ENCODE measurements at places on chromosomes 11 and 22. TPM values are rescaled to one million over a fixed set of nuclear protein-coding genes. Genes with fewer than 3 reads are reported as not detected.

The DUSP8 gene
- polyA plus RNA-seq = 2.1 TPM

The OLFML1 gene
- 0.10 TPM for polyA plus RNA-seq

The AGBL2 gene
- polyA plus RNA-seq = 2.2 TPM

The MAP6 gene
- 1.5 TPM for polyA plus RNA-seq

The BIK gene
- not detected for polyA plus RNA-seq

The DDX25 gene
- polyA plus RNA-seq = not detected

The ASPHD2 gene
- polyA plus RNA-seq = 1.9 TPM

The CCDC116 gene
- 0.16 TPM for polyA plus RNA-seq

The PLEKHA7 gene
- 0.05 TPM for polyA plus RNA-seq

The CASP1 gene
- 36.2 TPM for polyA plus RNA-seq

The CASP12 gene
- polyA plus RNA-seq = 0.25 TPM

GRCh38 chr11:126743628-126744027 is 256.9 kb downstream of the KIRREL3 start:
- DNase-seq = no peak

GRCh38 chr11:17354601-17354991 is 3.0 kb downstream of the NCR3LG1 start:
- DNase-seq = peak; percentile 26

- DNase-seq = no peak
Observed at GRCh38 chr11:12420706-12421105, 43.3 kb downstream of the PARVA start.

- no peak for DNase-seq
Observed at GRCh38 chr11:45102810-45103621, 43.4 kb upstream of the PRDM11 start.

DNA sequence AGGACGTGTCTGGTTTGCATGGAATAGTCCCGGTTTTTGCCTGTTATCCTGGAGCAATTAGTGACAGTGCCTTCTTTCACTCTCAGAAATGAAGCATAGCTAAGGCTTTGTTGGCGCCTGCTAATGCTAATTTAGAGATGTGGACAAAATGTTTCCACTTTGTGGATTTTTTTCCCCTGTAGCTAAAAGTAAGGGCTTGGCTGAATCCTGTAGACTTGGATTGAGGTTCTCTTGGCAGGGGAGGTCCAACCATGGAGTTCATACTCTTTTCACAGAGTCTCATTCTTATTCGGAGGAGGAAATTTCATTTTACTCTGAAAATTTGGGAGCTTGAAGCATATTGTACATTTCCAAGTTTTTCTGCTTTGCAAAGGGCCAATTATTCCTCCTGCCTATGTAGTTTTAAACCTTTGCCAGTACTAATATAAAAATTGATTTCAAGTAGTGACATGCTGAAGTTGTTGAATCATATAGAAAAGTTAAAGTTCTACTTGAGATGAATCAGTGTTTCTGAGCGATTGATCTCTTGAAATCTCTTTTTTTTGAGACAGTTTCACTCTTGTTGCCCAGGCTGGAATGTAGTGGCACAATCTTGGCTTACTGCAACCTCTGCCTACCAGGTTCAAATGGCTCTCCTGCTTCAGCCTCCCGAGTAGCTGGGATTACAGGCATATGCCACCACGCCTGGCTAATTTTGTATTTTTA is 20.0 kb downstream of the PPFIA1 start:
- DNase-seq = no peak

DNA sequence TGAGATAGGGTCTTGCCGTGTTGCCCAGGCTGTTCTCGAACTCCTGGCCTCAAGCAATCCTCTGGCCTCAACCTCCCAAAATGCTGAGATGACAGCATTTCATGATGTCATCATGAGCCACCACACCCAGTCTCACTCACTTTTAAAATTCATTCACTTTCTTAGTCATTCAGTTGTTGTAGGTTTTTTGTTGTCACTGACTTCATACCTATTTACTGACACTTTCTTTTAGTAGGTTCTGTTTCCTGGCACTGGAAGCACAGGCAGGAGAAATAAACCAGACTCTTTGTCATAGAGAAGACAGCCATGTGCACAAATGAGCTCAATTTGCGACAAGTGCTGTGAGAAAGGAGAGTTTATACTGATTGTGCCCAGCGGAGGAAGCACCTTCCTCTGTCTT is 10.5 kb downstream of the ART5 start:
- DNase-seq = no peak

DNA sequence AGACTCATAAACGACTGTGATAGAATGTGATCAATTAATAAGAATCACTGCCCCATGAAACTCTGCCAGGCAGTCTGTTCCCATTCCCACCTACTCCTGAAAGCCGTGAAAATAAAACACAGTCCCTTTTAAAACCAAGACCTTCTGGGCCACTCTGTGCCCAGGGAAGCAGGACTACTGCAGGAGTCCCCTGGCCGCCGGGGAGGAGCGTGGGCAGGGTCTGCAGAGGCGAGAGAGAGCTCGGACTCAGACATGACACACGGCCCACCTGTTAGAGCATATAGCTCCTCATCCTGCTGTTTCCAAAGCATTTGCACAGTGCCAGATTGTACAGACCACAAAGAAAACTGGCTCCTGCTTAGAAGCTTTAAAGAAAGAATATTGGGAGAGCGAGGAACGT is 400.5 kb downstream of the SHANK2 start:
- no peak for DNase-seq

DNA sequence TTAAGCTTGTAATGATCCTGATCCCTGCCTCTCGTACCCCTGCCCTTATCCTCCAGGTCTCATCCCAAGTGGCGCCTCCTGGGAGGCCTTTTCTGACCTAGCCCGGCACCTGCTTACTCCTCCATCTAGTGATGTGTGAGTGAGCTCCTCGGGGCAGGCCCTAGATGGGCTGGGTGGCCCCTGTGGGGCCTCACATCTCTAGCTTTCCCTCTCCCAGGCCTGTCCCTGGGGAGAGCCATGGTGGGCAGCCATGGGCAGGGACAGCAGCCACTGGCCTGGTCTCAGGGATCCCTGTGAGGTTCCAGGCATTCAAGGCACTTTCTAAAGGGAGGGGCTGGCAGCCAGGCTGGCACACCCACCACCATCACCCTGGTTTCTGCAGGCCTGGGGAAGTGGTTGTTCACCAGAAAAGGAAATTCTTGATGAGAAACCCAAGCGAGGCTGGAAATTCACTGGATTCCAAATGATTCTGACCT is 27.9 kb downstream of the GNAZ start:
- no peak for DNase-seq

DNA sequence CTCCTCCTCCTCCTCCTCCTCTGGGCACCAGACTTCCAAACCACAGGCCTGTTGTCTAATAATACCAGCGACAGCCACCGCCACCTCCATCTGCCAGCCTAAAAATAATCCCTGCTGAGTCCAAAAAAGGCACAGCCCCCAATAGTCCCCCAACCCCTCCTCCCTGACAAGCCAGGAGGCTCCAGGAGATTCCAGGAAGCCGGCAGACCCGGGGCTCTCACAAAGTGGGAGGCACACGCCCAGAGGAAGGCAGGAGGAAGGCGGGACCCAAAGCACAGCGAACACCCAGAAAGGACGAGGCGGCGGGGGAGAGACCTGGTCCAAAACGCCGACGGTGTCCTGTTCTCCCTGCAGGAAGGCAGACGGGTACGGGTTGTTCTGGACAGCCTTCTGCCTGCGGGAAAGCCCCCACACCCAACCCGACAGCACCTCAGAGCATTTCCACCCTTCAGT is 5.9 kb downstream of the IGSF9B start:
- DNase-seq = no peak

GRCh38 chr22:46077669-46078099 is 72.6 kb upstream of the PPARA start:
- no peak for DNase-seq

- DNase-seq = no peak
Observed at GRCh38 chr11:125412509-125412908, 83.6 kb downstream of the FEZ1 start.

DNA sequence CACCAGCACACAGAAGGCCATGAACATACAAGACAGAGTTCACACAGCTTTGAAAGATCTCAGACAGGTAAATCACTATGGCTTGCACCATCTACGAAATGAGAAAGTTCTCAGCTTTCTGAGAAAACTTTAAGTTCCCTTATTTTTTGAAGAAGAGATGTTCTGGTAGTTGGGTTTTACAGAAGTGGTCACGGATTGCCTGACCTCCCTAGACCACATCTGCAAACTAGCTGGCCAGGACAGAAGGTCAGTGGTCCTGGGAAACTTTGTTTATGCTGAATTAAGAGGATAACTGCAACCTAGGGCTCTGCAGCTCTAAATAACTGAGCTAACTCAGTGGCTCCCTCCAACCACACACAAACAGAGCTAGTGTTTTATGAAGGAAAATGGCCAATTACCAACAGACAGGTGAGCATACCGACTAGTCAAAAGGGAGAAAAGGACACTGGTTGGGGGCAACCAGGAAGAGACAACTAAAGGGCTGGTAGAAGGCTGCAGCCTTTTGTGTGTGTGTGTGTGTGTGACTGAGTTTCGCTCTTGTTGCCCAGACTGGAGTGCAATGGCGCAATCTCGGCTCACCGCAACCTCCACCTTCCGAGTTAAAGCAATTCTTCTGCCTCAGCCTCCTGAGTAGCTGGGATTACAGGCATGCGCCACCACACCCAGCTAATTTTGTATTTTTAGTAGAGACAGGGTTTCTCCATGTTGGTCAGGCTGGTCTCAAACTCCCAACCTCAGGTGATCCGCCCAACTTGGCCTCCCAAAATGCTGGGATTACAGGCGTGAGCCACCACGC is 8.5 kb upstream of the SCN2B start:
- no peak for DNase-seq

GRCh38 chr22:31425331-31426050 is 26.1 kb downstream of the DRG1 start:
- no peak for DNase-seq

DNA sequence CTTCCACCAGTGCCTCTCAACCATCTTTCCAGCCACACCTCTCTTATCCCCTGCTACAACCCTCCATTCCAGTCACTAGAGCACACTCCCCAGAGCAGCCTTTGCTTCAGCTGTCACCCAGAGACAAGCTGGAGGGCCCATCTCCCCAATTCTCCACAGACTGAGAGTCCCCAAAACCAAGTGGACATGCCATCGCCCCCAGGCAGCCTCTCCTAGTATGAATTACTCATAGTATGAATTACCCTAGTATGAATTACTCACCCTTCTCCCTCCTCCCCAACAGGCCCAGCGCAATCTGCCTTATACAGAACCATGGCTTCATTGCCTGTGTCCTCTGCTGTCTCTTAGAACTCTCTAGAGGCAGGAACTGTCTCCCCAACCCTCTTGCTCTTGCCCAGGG is 24.8 kb downstream of the MYH9 start:
- DNase-seq = no peak

DNA sequence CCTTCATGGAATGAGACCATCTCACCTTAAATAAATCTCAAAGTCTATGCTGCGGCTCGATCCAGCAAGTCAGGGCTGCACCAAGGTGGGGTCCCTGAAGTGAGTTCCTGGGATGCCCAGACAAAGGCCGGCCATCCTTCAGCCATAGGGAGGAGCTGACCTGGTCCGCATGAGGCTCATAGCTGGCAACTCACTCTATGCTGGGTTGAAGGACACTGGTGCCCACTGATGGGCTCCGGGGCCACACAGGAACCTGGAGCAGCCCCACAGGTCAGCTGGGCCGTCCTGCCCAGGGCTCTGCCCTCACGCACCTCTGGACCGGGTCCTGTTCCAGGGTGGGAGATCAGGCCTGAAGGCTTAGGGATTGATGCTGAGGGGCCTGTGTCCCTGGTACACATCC is 1339.3 kb downstream of the TBC1D22A start:
- no peak for DNase-seq

DNA sequence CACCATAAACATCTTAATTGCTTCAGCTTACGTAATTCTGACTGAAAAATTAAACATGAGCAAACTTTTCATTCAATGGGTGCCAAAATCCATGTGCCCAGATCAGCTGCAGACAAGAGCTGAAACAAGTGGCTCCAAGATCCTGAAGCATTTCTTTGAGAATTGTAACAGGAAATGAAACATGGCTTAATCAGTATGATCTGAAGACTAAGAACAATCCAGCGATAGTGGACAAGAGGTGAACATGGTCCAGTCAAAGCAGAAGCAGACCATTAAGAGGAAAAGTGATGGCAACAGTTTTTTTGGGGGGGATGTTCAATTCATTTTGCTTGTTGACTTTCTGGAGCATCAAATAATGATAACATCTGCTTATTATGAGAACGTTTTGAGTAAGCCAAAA is 1964.5 kb upstream of the RAG2 start:
- no peak for DNase-seq

GRCh38 chr22:29628996-29629902 is 25.8 kb downstream of the NF2 start:
- DNase-seq = no peak

DNA sequence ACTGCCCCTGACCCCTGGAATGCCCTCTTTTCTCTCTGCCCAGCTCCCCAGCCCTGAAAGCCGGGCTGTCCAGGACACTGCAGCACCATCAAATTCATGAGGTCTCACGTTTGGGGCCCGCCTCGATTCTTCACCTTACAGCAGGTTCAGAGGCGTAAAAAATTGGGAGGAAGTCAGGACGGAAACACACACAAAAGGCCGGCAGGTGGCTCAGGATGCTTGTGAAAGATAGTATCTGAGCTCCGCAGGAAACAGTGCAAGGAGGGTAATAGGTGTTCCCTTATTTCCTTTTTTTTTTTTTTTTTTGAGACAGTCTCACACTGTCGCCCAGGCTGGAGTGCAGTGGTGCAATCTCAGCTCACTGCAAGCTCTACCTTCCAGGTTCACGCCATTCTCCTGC is 4.1 kb downstream of the RFPL2 start:
- no peak for DNase-seq

- no peak for DNase-seq
Observed at GRCh38 chr11:116869610-116870009, 32.2 kb upstream of the APOA1 start.

GRCh38 chr11:227824-228379 is 8.2 kb downstream of the SIRT3 start:
- DNase-seq = no peak

DNA sequence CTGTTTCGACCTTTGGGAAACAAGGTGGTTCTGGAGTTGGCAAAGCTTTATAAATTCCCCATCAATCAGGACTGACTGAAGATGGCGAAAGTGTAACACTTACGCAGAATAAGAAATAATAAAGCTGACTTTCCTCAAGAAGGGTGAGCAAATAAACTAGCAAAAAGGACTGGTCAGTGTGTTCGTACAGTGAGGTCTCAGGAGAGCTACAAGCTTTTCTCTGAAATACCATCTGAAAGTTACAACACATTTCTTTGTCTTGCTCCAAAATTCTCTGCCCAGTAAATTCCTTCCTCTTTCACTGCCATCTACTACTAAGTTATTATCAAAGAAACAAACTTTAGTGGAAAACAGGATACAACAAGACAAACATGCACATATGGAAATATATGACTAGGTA is 13.4 kb downstream of the PITPNB start:
- no peak for DNase-seq

GRCh38 chr22:37502342-37503182 is 16.4 kb upstream of the MFNG start:
- DNase-seq = no peak

All from AG04450 (cell line).